ENCODE measurements at places on chromosomes 5 and 9. TPM values are rescaled to one million over a fixed set of nuclear protein-coding genes. Genes with fewer than 3 reads are reported as not detected.

The REEP2 gene
- total RNA-seq: 5.1 TPM

The INSL4 gene
- total RNA-seq: not detected

The ADAMTS2 gene
- not detected for total RNA-seq

The FBN2 gene
- total RNA-seq: not detected

The LCN10 gene
- 0.39 TPM for total RNA-seq

The PCDHB3 gene
- not detected for total RNA-seq

The MOB3B gene
- 0.26 TPM for total RNA-seq

The SLC6A7 gene
- total RNA-seq: not detected

The INSL6 gene
- not detected for total RNA-seq

The SPATA31D1 gene
- not detected for total RNA-seq

The DIPK1B gene
- total RNA-seq: 0.47 TPM

The CCNI2 gene
- total RNA-seq: 55.6 TPM

The CATSPER3 gene
- 0.81 TPM for total RNA-seq

The ADAMTS19 gene
- total RNA-seq: not detected

The DRD1 gene
- total RNA-seq: not detected

The KLHL3 gene
- 1.2 TPM for total RNA-seq

The TNFSF15 gene
- 1.5 TPM for total RNA-seq

The C1QTNF2 gene
- not detected for total RNA-seq

The PDZD2 gene
- not detected for total RNA-seq

The KCNIP1 gene
- not detected for total RNA-seq

The OR5C1 gene
- total RNA-seq: not detected

The PCDHGC5 gene
- not detected for total RNA-seq

The NR4A3 gene
- 69.5 TPM for total RNA-seq

The IFNA13 gene
- not detected for total RNA-seq

The PRR16 gene
- not detected for total RNA-seq

The PCDHGA4 gene
- total RNA-seq: 0.21 TPM
